ENCODE measurements at places on chromosomes 5 and 9.

- DNase-seq: no peak
These were observed at the start of gene HMMR for GRCh38 chr5:163460562-163461171. Gene HMMR, plus strand, starts transcription at chr5:163460632. Its CDS starts 61 bp downstream, at chr5:163460693.

DNA sequence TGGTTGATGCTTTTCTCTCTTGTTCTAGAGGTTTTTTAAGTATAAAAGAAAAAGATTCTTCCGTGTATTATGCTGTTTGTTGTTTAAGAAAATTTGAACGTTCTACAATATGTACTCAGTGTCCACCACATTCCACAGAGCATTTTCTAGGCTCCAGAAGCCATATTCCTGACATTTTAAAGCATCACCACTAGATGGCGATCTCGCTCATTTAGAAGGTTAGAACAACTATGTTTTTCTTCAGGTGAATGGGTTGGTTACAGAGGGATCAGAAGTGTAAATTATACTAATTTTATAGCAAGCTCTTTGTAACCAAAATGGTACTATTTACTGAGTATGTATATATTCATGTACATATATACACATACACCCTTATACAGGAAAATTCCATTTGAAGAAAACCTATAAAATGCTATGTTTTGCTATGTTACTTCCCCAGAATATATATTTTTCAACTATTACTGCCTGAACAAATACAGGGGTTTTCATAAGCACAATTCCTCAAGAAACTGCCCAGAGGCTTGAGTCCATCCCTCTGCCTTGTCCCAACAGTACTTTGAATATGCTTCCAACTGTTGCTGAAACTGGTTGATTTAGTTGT lies 284.3 kb downstream of the CCDC171 start:
- no peak for DNase-seq

DNA sequence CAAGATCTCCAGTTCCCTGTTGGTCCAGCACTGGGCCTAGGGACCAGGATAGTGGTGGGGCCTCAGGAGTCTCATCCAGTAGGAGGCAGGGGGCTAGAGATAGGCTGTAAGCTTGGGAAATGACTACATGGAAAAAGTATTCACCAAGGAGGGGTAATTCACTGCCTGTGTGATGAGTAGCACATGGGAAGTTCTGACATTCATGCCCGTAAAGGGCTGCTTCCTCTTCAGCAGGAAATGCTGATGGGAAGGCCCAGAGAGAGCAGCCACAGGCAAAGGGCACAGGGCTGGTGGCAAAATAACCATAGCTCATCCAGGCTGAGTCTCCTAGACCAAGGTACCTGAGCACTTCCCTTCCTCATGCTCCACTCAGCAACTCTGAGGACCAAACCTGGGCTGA lies 23.1 kb upstream of the FRRS1L start:
- no peak for DNase-seq

DNA sequence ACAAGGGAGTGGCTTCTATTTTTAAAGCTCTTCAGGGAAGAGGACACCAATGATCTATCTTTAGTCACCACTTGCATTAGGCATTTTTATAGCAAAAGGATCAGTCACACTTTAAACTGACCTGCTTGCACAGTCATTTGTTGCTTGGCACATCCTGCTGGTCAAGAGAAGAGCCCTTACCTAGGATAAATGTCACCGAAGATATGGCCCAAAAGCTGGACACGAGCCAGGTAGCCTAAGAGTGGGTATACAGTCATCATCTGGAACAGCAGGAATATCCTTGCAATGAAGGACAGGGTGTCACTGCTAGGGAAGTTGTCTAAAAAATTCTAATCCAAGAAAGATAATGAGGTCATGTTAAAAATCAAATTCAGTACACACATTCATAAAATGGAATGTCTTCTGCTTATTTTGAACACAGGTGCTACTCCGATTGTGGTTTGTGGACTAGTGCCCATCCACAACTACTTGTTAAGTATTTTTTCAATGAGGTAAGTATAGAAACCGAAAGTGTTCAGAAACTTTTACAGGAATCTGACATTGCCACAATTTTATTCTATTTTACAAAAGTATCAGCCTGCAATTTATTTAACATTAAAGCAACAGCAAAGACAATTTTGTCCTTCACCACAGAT lies 78.4 kb downstream of the SLC38A9 start:
- no peak for DNase-seq

GRCh38 chr9:19201899-19202891 lies 28.3 kb upstream of the DENND4C start:
- DNase-seq: no peak

GRCh38 chr9:6086006-6086655 lies 70.7 kb upstream of the RANBP6 start:
- no peak for DNase-seq

- no peak for DNase-seq
These were observed 26.6 kb downstream of the ADCY2 start for GRCh38 chr5:7422316-7423106.

GRCh38 chr9:109349421-109349846 lies 28.6 kb upstream of the EPB41L4B start:
- no peak for DNase-seq

GRCh38 chr5:761059-761771 lies 23.3 kb downstream of the ZDHHC11B start:
- DNase-seq: no peak

GRCh38 chr9:125462861-125463291 lies 201.2 kb downstream of the GAPVD1 start:
- DNase-seq: no peak

DNA sequence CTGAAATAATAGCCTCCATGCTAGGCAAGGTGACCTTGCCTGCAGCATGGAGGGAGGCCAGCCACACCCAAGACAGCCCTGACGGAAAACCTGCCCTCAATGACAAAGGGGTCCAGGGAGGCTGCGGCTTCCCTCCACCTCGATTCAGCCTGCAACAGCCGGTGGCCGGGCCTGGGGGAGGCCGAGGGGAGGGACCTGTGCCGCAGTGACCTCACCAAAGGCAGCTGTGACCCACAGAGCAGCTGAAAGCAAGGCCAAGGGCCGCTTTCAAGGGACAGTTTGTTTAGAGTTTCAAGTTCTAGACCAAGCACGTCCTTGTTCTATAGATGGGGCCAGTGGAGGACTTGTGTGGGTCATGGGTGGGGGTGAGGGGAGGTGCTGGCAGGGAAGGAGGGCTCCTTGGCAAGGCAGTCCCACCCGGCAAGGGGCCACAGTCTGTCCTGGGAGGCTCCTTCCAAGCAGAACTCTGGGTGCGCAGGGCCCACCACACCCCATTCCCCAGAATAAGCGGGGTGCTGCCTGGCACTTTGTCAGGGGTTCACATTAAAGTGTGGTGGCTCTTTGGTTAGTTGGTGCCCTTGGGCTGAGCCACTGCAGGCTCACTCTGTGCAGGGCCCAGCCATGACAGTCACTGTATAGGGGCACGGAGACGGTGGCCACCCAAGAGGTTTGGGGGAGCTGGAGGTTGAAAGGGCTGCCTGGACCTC lies 226.5 kb downstream of the FANCC start:
- no peak for DNase-seq

DNA sequence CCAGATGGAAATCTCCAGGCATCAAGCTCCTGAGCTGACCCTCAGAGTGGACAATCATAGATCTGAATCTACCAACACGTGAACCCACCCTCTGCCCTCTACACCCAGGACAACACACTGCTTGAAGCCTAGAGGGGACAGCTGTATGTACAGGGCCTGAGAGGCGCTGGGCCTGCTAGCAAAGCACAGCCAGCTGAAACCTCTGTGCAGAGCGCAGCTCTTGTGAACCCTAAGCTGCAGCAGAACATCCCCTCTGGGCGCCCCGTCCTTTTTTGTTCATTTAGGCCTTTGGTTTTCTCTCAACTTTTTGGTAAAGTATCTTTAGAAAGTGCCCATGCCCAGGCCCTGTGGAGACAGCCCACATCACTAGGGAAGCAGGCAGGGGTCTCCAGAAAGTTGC lies 62.4 kb upstream of the SPTLC1 start:
- no peak for DNase-seq

GRCh38 chr9:34381323-34381722 lies 4.6 kb upstream of the MYORG start:
- no peak for DNase-seq

DNA sequence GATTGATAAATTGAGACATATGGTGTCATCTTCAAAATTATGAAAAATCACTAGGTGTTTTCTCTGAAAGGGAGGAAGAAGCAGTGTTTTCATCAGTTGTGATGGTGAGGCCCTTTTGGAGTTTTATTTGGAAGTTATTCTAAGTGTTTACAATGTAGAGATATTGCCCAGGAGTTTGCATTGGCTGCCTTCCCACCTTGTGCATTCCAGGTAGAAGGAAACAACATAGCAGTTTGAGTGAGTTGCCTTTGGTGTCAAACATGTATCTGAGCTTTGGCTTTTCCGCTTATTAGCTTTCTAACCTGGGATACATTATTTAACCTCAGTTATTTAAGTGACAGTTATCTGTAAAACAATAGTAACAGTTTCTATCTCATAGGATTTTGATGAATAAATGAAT lies 122.5 kb downstream of the SCAMP1 start:
- no peak for DNase-seq

DNA sequence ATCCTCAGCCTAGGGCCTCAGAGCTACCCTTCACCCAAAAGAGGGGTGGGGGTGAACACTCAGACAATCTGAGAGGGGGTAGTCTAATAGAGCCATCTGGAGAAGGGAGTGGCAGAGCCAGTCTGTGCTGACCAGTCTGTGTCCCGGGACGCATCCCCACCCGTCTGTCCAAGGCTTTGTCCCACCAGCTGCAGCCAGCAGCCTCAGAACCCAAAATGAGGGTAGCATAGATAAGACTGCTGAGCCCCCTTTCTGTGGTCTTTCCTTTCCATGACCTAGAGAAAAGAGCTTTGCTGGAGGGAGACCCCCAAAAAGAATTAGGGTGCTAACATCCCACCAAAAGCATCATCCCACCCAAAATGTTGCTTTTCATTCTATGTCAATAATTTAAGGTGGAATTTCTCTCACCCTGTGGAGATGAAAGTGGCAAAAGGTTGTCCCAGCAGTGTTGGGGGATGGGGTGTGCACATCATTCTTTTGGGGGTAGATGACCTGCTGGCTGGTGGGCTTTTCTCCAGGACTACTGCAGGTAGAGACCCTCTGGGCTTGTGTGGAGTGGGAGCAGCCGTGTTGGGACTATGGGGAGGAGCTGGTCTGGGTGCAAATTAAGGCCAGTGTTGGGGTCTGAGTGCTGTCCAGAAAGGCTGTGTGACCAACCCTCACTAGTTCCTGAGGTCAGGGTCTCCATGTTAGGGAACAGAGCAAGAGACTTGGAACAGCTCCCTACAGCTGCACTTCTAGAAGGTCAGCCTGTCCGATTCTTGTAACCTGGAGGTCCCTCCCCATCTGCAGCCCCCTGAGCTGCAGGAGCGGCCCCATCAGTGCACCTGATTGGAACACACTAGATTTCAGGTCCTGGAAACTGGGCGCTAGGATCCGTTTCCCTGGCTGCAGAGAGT lies 19.9 kb downstream of the URM1 start:
- DNase-seq: no peak

- DNase-seq: no peak
These were observed 136.8 kb downstream of the ESM1 start for GRCh38 chr5:54848581-54848980.

GRCh38 chr5:96293966-96294883 lies 138.8 kb downstream of the PCSK1 start:
- no peak for DNase-seq

GRCh38 chr9:73050887-73051550 lies 98.2 kb upstream of the ALDH1A1 start:
- DNase-seq: no peak

DNA sequence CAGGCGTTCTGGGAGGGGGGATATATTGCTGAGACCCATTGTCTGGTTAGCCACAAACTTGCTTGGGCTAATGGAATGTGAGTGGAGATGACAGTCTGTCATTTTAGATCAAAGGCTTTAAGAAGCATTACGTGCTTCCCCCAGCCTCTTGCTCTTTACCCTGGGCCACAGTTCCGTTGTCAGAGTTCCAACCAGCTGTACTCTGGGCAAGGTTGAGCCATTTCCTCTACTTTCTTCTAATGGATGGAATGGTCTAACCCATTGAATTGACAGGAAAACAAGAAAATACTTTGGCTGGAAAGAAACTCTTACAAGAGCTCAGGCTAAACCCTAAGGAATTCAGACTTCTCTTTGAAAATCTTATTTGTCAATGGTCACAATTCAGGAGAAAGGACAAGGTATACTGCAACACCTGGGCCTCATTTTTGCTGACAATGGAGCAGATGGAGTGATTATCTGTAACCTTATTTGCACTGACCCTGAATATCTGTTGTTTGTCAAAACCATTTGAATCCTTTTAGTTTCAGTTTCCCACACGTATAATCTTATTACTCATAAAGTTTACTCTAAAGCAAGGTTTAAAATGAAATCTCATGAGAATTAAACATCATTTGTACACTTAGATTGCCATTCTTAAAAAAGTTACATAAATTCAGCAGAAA lies 231.4 kb downstream of the PDE4D start:
- DNase-seq: peak; percentile 5

GRCh38 chr5:59423021-59423420 lies 470.5 kb downstream of the PDE4D start:
- no peak for DNase-seq

DNA sequence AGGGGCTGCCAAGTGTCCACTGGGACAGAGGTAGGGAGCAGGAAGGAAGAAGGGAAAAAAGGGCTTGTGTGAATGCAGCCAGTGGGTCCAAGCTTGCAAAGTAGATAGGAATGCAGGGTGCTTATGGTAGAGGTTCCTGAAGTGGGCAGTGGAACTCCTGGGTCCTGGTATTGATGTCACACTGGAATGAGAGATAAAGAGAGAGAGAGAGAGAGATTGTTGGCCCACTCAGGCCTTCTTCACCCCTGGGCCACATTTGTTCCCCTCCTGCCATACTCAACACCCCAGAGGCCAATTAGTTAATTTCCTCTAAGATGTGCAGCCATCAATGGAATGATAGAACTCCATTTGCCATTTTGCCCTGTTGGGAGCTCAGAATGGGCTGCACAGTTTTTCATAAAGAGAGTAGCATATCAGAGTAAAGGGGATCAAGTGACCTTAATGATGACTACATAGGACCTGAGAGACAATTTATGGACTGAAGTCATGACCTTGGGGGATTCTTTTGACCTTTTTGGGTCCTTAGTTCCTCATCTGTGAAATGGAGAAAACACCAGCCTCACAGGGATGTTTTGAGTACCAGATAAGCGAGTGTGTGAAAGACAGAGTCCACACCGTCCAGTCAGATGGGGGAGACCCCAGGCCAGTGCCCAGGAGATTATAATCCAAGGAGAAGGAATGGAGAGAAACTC lies 52.9 kb downstream of the PPARGC1B start:
- no peak for DNase-seq

DNA sequence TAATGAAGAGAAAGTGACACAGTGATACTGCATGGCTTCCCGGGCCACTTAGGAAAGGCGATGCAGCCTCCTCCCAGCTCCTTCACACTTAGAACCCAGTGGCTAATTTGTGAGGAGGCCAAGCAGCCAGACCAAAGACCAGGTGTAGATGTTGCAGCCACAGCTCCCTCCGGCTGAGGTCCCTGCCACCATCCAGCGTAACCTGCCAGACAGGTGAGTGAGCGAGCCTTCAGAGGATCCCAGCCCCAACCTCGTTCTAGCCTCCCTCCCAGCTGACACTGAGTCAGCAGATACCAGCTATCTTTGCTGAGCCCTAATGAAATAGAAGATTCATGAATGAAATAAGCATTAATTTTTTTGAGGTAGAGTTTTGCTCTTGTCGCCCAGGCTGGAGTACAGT lies 59.7 kb downstream of the COL23A1 start:
- no peak for DNase-seq
